ENCODE measurements at places on chromosomes 2 and 18. TPM values are rescaled to one million over a fixed set of nuclear protein-coding genes. Genes with fewer than 3 reads are reported as not detected.
A peak's percentile ranks its signal among the peaks of the same experiment; 100 is the strongest.

DNA sequence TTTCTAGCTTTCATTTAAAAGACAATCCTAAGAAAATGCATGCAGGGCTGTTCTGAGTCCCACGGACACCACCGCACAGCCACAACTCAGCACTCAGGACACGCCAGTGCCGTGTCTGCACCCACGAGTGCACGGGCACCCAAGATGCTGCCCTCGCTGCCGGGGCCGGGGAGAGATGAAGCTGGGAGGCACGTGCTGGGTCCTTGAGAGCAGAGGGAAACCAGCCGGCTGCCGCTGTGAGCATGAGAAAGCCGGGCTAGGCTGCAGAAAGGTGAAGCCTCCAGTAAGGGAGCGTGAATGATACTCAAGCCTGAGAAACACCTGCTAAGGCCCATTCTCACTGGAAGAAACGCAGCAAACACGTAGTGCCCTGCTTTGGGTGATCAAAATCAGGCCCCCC is 4.8 kb downstream of the COPS9 start:
- peaks cover under 1% of the 10 kb centered on the region for H3K27me3 ChIP-seq
- no peak for DNase-seq
- no peaks in the 10 kb centered on the region for H3K36me3 ChIP-seq
- H3K4me3 ChIP-seq: no peak overlapping the region
- peaks cover 8% of the 10 kb centered on the region for H3K4me1 ChIP-seq

GRCh38 chr18:62523255-62523588 is 397 bp downstream of the ZCCHC2 start:
- H3K4me3 ChIP-seq: peak overlapping the region; percentile 88
- peak overlapping the region; percentile 91 for H3K27ac ChIP-seq
- no peaks in the 10 kb centered on the region for H3K36me3 ChIP-seq
- no peak for DNase-seq

GRCh38 chr2:216426166-216426777 is 14.0 kb downstream of the SMARCAL1 start:
- H3K4me1 ChIP-seq: no peaks in the 10 kb centered on the region
- no peak overlapping the region for H3K27ac ChIP-seq
- no peak for DNase-seq
- H3K4me3 ChIP-seq: no peak overlapping the region
- no peaks in the 10 kb centered on the region for H3K27me3 ChIP-seq
- no peaks in the 10 kb centered on the region for H3K36me3 ChIP-seq

GRCh38 chr2:26202981-26203490 is 30.1 kb downstream of the GAREM2 start:
- H3K36me3 ChIP-seq: no peaks in the 10 kb centered on the region
- DNase-seq: no peak
- H3K27me3 ChIP-seq: no peaks in the 10 kb centered on the region
- H3K4me1 ChIP-seq: peaks cover 16% of the 10 kb centered on the region

GRCh38 chr2:186543561-186544131 is 46.2 kb upstream of the ITGAV start:
- DNase-seq: no peak
- H3K4me1 ChIP-seq: peaks cover 27% of the 10 kb centered on the region
- H3K4me3 ChIP-seq: no peak overlapping the region
- H3K27me3 ChIP-seq: no peaks in the 10 kb centered on the region
- H3K36me3 ChIP-seq: no peaks in the 10 kb centered on the region

DNA sequence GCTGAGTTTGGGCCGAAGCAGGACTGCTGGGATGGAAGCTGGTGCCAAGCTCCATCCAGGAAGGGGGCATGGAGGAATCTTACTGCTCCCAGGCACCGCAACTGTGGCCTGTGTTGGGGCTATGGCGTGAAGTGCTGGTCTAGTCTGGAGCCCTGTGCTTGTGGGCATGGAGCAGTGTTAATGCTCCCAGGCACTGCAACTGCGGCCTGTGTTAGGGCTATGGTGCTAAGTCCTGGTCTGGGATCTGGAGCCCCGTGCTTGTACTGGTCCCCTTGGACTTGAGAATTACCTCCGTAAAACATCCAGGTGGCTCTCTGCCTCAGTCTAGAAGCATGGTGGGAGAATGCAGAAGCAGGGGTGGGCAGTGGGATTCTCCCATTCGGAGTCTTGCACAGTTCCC is 1379.4 kb upstream of the ACVR2A start:
- no peak overlapping the region for H3K27ac ChIP-seq
- no peaks in the 10 kb centered on the region for H3K4me1 ChIP-seq
- H3K36me3 ChIP-seq: no peaks in the 10 kb centered on the region
- DNase-seq: no peak
- no peaks in the 10 kb centered on the region for H3K27me3 ChIP-seq
- H3K4me3 ChIP-seq: no peak overlapping the region

DNA sequence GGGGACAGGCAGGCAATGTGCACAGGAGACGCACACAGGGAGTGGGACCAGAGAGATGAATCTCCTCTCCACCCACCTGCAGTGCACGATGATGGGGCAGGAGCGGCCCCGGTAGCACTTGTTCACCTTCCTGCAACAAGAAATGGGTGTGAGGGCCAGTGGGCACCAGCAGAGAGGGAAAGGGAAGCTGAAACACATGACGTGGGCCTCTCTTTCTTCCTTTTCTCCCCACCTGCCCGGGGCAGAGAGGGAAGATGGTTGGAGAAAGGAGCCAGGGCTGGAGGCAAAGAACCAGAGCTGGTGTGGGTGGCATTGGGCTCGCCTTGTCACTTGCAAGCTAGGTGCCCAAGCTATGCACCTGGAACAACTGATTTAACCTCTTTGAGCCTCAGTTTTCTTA is 12.2 kb downstream of the DNAJB2 start:
- no peak for DNase-seq
- H3K27me3 ChIP-seq: peaks cover 25% of the 10 kb centered on the region
- peaks cover 7% of the 10 kb centered on the region for H3K4me1 ChIP-seq
- H3K27ac ChIP-seq: no peak overlapping the region
- no peak overlapping the region for H3K4me3 ChIP-seq

GRCh38 chr2:27720004-27720551 is 51.4 kb upstream of the MRPL33 start:
- no peak overlapping the region for H3K4me3 ChIP-seq
- peaks cover 26% of the 10 kb centered on the region for H3K4me1 ChIP-seq
- H3K27me3 ChIP-seq: peaks cover 13% of the 10 kb centered on the region
- H3K27ac ChIP-seq: no peak overlapping the region
- H3K36me3 ChIP-seq: no peaks in the 10 kb centered on the region

- H3K27me3 ChIP-seq: no peaks in the 10 kb centered on the region
- no peaks in the 10 kb centered on the region for H3K4me1 ChIP-seq
- no peak overlapping the region for H3K4me3 ChIP-seq
- no peak overlapping the region for H3K27ac ChIP-seq
Measured at GRCh38 chr18:32201948-32202672, 12.3 kb downstream of the MEP1B start.

- H3K27me3 ChIP-seq: no peaks in the 10 kb centered on the region
- H3K36me3 ChIP-seq: peaks cover 2% of the 10 kb centered on the region
- no peak overlapping the region for H3K4me3 ChIP-seq
- H3K4me1 ChIP-seq: peaks cover 8% of the 10 kb centered on the region
Measured at GRCh38 chr18:3761266-3761665, 311.3 kb downstream of the TGIF1 start.

- H3K27ac ChIP-seq: no peak overlapping the region
- H3K4me3 ChIP-seq: no peak overlapping the region
- peak; percentile 25 for DNase-seq
- H3K36me3 ChIP-seq: no peaks in the 10 kb centered on the region
Measured at GRCh38 chr18:33184958-33185357, 255.6 kb downstream of the CCDC178 start.

- no peaks in the 10 kb centered on the region for H3K4me1 ChIP-seq
- no peak for DNase-seq
- H3K36me3 ChIP-seq: no peaks in the 10 kb centered on the region
- no peaks in the 10 kb centered on the region for H3K27me3 ChIP-seq
- H3K27ac ChIP-seq: no peak overlapping the region
Measured at GRCh38 chr18:56413862-56414261, 224.5 kb downstream of the TXNL1 start.

DNA sequence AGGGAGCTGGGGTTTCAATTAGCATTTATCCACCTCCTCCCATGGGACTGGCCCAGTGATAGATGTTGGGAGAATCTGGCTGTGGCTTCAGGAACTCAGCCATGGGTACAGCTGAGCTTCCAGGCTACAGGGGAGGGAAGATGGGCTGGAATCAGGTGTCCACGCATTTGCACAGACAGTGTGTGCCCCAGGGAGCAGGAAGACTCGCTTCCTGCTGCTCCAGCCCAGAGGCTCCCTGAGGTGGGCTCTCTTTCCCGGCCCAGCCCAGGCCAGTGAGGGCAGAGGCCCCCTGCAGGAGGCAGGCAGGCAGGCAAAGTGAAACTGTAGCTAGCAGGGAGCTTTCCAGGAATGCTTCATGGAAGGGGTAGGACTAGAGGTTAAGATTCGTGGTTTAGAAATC is 28.7 kb downstream of the DYSF start:
- no peaks in the 10 kb centered on the region for H3K27me3 ChIP-seq
- H3K36me3 ChIP-seq: no peaks in the 10 kb centered on the region

- DNase-seq: no peak
- no peak overlapping the region for H3K27ac ChIP-seq
- no peak overlapping the region for H3K4me3 ChIP-seq
Measured at GRCh38 chr2:182592691-182593393, 123.2 kb upstream of the DNAJC10 start.

DNA sequence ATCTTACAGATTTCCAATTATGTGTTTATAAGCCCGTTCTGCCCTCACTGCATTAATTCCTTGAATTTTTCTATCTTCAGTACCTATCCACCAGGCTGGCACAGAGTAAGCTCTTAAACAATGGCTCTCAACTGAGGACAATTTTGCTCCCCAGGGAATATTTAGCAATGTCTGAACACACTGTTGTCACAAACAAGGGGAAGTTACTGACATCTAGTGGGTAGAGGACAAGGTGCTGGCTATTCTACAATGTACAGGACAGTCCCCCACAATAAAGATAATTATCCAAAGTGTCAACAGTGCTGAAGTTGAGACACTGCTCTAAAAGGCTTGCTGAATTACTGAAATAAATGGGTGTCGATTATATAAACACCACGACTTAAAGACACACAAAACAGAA is 5.0 kb downstream of the NDUFS1 start:
- no peaks in the 10 kb centered on the region for H3K27me3 ChIP-seq
- peaks cover 16% of the 10 kb centered on the region for H3K36me3 ChIP-seq
- H3K4me3 ChIP-seq: no peak overlapping the region

- H3K4me1 ChIP-seq: no peaks in the 10 kb centered on the region
- H3K27ac ChIP-seq: no peak overlapping the region
- no peaks in the 10 kb centered on the region for H3K27me3 ChIP-seq
- H3K36me3 ChIP-seq: no peaks in the 10 kb centered on the region
- DNase-seq: no peak
- no peak overlapping the region for H3K4me3 ChIP-seq
Measured at GRCh38 chr2:155965415-155966063, 367.0 kb downstream of the NR4A2 start.

- no peak overlapping the region for H3K4me3 ChIP-seq
- peaks cover 3% of the 10 kb centered on the region for H3K36me3 ChIP-seq
- H3K27me3 ChIP-seq: no peaks in the 10 kb centered on the region
- no peak overlapping the region for H3K27ac ChIP-seq
- no peak for DNase-seq
- H3K4me1 ChIP-seq: peaks cover 5% of the 10 kb centered on the region
Measured at GRCh38 chr2:128805237-128805636, 486.6 kb upstream of the HS6ST1 start.

DNA sequence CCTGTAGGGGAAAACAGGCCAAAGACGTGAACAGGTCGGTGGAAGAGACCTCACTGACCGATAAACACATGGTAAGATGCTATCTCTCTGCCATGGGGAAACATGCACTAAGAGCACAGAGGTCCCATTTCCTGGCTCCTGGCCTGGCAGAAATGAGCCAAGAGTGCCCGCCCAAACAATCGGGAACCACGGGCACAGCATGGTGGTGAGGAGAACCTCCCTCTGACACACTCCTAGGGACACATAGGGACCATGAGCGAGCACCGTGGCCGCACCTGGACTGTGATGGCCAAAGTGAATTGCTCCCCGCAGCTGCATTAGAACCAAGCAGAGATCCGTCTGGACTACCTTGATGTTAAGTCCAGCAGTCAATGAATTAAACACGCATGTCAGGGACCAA is 11.1 kb downstream of the HS6ST1 start:
- no peaks in the 10 kb centered on the region for H3K27me3 ChIP-seq
- no peak overlapping the region for H3K4me3 ChIP-seq
- peaks cover 48% of the 10 kb centered on the region for H3K4me1 ChIP-seq

GRCh38 chr2:202831242-202832220 is 40.0 kb downstream of the ICA1L start:
- no peaks in the 10 kb centered on the region for H3K36me3 ChIP-seq
- DNase-seq: peak; percentile 50
- H3K27ac ChIP-seq: no peak overlapping the region

DNA sequence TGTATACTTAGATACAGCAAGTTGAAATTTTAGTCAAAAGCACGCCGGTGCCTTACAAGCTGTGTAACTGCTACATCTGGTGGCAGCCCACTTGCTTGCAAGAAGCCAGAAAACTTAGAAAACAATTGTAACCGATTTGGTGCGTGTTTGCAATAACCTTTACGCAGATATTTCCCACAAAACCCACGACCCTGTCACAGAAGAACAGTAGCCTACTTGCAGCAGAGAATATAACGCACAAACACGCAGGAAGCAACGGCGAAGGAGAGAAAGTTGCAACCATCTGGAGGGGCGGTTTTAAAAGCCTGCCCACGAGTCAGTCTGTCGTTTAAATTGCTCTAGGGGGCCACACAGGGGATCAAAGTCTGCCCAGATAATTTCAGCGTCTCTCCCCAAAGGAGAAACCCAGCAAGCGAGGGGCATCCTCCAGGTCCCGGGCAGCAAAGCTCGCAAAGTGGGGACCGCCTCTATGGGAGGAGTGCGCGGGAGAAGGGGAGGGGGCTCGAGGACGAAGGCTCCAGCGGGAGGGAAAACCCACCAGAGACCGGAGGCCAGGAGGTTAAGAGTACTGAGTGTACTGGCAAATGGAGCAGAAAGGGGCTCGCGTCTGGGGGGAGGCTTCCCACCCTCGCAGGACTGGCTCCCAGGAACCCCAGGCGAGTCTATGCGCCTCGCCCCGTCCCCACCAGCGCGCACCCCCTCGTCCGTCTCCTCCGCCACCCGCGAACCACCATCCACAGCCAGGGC is 1.1 kb downstream of the TLK1 start:
- peak overlapping the region; percentile 76 for H3K4me3 ChIP-seq
- H3K27me3 ChIP-seq: no peaks in the 10 kb centered on the region
- peak overlapping the region; percentile 97 for H3K27ac ChIP-seq
- no peaks in the 10 kb centered on the region for H3K36me3 ChIP-seq
- DNase-seq: peak; percentile 59

GRCh38 chr2:234996941-234997270 is 45.1 kb downstream of the SH3BP4 start:
- H3K27ac ChIP-seq: no peak overlapping the region
- no peak for DNase-seq
- H3K4me3 ChIP-seq: no peak overlapping the region
- H3K36me3 ChIP-seq: no peaks in the 10 kb centered on the region
- peaks cover 54% of the 10 kb centered on the region for H3K4me1 ChIP-seq

- no peaks in the 10 kb centered on the region for H3K36me3 ChIP-seq
- H3K27me3 ChIP-seq: no peaks in the 10 kb centered on the region
- no peak for DNase-seq
- no peak overlapping the region for H3K4me3 ChIP-seq
- H3K27ac ChIP-seq: no peak overlapping the region
Measured at GRCh38 chr2:43185146-43185545, 41.3 kb downstream of the ZFP36L2 start.

- H3K27ac ChIP-seq: no peak overlapping the region
- no peaks in the 10 kb centered on the region for H3K27me3 ChIP-seq
- peaks cover 10% of the 10 kb centered on the region for H3K4me1 ChIP-seq
- no peak for DNase-seq
- no peak overlapping the region for H3K4me3 ChIP-seq
Measured at GRCh38 chr2:237141571-237142051, 55.9 kb downstream of the COPS8 start.

The TEKT4 gene
- not detected for total RNA-seq

The GPR17 gene
- not detected for total RNA-seq

The SPATS2L gene
- total RNA-seq: 29.1 TPM

The TBC1D8 gene
- 3.9 TPM for total RNA-seq

The BCS1L gene
- total RNA-seq: 23.4 TPM

The TUBA4A gene
- total RNA-seq: 0.56 TPM
